Aorta (tissue), 5 donors: ENCODE measurements at places on chromosomes 3 and 15. TPM values are rescaled to one million over a fixed set of nuclear protein-coding genes. Genes with fewer than 3 reads are reported as not detected.

GRCh38 chr3:124227150-124227630 lies 235.3 kb upstream of the ROPN1 start:
- H3K36me3 ChIP-seq, result no peaks in the 10 kb centered on the region
- no peak for DNase-seq
- H3K4me3 ChIP-seq, result no peak overlapping the region
- H3K27ac ChIP-seq, result no peak overlapping the region

DNA sequence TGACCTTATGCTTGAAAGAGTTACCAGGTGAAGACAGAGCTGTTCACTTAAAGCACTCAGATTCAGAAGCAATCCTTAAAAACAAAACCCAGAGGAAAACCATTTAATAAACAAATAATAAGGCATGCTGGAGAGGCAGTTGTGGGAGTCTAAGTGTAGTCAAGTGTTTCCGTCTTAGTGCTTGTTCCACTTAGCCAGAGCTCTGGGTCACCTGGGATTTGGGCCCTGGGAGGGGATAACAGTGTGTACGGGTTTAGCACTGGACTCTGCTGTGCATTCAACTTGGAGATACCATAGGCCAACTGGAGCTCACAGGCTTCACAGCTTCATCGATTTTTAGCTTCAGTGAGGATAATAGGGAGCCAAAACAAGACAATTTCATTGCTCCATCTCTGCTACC lies 444.6 kb downstream of the CNTN4 start:
- H3K36me3 ChIP-seq, result no peaks in the 10 kb centered on the region
- no peak overlapping the region for H3K27ac ChIP-seq
- no peaks in the 10 kb centered on the region for H3K4me1 ChIP-seq
- no peak overlapping the region for H3K4me3 ChIP-seq
- no peaks in the 10 kb centered on the region for H3K27me3 ChIP-seq
- DNase-seq, result no peak

DNA sequence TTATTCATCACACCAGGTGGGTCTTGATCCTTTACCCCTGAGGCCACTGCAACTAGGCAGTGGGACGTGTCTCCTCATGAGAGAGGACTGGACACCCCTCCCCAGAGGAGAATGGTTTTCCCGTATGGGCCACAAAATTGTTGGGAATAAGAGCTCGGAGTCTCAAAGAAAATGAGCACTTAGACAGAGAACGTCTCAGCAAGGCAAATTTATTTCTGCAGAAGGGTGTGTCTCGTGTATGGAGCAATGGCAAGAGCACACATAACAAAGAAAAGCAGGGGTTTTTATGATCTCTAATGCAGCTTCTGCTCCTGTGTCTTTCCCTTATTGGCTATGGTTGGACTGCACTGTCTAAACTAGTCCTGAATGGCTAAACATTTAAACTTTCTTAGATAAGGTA lies 803.5 kb downstream of the PLOD2 start:
- H3K4me1 ChIP-seq, result no peaks in the 10 kb centered on the region
- H3K27ac ChIP-seq, result no peak overlapping the region
- no peak overlapping the region for H3K4me3 ChIP-seq
- no peak for DNase-seq

The SLC28A2 gene
- not detected for total RNA-seq

The SLC28A1 gene
- 4.1 TPM for total RNA-seq
